T-helper 1 cell (primary cell): ENCODE measurements at places on chromosomes 1 and 21.

DNA sequence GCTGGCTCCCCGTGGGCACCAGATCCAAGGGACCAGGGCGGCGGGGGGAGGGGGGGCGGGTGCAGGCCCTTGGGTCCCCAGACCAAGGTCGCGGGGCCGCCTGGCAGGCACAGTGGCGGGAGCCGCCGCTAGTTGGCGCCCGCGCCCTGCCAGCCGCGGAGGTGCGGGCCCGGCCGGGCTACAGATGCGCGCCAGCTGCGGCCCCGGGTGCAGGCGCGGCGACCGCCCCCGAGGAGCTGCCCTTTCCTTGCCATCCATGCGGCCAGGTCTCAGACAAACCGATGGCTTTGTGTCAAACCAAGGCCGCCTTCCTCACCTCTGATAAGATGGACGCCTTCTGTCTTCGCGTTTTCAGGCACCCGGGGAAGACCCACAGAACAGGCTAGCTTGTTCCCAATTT is 2.2 kb upstream of the RUNX3 start:
- DNase-seq, result peak; percentile 64

DNA sequence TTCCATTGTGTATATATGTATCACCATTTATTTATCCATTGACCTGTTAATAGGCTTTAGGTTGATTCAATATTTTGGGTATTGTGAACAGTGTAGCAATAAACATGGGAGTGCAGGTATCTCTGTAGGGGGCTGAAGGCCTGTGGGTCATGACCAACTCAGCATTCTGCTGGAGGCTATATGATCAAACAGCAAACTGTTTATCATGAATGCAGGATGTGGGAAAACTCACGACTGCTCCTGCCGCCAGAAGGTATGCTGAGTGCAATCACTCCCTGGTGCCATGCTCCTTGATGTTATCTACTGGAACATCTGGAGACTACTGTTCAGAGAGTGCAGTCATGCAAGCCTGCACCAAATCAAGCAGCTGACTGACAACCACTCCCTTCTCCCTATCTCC is 275.2 kb downstream of the COL11A1 start:
- DNase-seq, result no peak

- peak; percentile 85 for DNase-seq
These were observed 14.6 kb upstream of the MEX3A start for GRCh38 chr1:156096640-156097391.

GRCh38 chr1:108691128-108691941 is 775 bp upstream of the PRPF38B start:
- DNase-seq, result no peak

- DNase-seq, result no peak
These were observed 1.5 kb downstream of the RABGGTB start for GRCh38 chr1:75787524-75787923.

DNA sequence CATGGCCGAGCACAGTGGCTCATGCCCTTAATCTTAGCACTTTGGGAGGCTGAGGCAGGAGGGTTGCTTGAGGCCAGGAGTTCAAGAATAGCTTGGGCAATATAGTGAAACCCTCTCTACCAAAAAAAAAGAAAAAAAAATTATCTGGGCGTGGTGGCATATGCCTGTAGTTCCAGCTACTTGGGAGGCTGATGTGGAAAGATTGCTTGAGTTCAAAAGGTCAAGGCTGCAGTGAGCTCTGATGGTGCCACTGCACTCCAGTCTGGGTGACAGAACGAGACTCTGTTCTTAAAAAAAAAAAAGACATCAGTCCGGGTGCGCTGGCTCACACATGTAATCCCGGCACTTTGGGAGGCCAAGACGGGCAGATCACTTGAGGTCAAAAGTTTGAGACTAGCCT is 251.2 kb upstream of the CACYBP start:
- DNase-seq, result no peak

DNA sequence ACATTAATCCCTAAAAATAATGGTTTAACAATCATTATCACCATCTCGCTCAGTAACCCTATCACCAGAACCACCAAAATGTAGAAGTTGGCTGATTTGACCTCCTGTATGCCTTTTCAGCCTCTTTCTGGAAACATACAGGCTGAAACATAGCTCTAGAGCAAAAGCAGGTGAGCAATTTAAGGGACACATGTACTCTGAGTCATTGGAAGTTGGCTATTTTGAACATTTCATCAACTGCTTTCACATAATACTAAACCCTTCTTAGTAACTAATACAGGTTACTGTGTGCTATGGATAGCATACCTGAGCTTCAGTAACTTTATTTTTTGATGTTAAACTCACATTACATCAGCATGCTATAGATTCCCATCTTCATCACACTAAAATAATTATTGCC is 19.8 kb upstream of the DDAH1 start:
- DNase-seq, result no peak
